Activated naive CD8-positive, alpha-beta T cell treated with anti-CD3 and anti-CD28 coated beads for 36 hours (primary cell): ENCODE measurements at places on chromosomes 3 and 15. TPM values are rescaled to one million over a fixed set of nuclear protein-coding genes. Genes with fewer than 3 reads are reported as not detected.

The PRSS50 gene
- not detected for total RNA-seq

The CCDC39 gene
- total RNA-seq: not detected

The LIPC gene
- total RNA-seq: 1.8 TPM

GRCh38 chr3:183158113-183158512, 4.4 kb downstream of the LAMP3 start:
- no peak for DNase-seq

DNA sequence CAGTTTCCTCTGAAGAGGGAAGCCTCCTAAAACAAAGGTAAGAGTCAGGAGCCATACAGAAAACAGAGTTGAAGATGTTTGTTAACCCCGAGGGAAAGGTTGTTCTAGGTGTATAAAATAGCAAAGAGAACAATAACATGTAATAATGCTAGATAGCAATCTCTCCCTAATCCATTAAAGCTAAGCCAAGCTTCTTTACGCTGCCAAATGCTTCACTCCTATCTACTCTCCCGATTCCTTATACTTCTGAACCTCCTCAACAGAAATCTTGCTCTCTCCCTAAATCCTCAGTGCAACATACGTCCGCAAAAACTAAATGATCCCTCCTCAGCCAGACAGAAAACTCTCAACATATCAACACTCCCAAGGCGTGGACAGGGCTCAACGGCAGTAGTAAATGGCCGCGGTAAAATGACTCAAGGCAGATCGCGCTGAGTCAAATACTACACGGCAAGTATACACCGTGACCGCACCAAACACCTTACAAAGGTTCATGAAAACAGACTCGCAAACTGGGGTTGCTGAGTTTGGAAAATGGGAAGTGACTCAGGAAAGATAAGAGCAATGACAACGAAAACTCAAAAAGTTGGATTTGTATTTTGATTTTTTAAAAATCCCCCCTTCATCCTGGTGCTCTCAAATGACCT, 682 bp downstream of the CLDND1 start:
- DNase-seq: peak; percentile 52

DNA sequence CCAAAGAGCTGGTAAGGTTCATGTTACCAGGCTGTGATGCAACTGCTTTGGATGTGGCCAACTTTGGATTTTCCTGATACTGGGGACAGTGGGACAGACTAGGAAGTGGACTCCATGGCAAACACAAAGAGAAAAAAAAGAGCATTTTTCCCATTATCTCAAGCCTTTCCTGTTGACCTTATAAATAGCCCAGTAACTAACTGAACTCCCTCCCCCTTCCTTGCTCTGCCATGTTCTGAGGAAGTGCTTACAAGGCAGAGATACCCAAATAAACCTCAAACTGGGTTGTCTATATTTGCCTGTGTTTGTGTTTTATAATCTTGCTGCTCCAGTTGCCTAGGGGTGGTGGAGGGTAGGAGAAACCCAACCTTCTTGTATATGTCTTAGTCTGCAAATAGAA, 27.3 kb upstream of the SLC9A9 start:
- DNase-seq: no peak
